D341Med (cell line): ENCODE measurements at places on chromosomes 11 and 22.

DNA sequence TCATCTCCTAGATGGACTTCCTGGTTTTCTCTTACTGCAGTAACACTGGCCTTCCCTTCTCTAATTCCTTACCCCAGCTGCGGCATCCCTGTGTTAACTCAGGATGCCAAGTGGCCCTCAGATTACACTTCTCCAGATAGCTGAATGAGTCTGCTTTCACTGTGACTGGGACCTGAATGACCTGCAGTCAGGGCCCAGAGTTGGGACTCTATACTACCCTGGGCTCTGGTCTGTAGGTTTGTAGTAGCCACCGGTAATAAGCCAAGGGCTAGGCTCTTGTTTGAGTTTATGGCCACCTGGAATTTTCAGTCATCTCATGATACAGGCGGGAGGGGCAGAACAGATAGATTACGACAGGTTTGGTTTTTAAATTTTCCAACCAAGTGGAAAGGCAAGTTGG lies 24.1 kb downstream of the TUB start:
- no peak for DNase-seq

- no peak for DNase-seq
Measured at GRCh38 chr11:109026891-109027489, 362.1 kb downstream of the DDX10 start.

DNA sequence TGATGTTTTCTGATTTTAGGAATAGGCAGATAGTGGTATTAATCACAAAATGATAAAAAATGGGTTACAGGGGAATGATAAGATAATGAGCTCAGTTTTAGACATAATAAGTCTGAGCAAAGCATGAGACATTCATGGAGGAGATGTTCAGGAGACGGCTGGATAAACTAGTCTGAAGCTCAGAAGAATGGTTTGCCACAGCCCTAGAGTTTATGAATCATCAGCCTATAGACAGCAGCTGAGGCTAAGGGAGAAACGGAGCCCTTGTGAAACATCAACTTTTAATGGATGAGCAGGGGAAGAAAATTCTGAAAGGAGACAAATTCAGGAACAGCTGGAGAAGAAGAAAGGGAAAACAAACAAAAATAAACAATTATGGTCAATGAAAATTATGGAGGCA lies 87.2 kb downstream of the RELT start:
- no peak for DNase-seq

DNA sequence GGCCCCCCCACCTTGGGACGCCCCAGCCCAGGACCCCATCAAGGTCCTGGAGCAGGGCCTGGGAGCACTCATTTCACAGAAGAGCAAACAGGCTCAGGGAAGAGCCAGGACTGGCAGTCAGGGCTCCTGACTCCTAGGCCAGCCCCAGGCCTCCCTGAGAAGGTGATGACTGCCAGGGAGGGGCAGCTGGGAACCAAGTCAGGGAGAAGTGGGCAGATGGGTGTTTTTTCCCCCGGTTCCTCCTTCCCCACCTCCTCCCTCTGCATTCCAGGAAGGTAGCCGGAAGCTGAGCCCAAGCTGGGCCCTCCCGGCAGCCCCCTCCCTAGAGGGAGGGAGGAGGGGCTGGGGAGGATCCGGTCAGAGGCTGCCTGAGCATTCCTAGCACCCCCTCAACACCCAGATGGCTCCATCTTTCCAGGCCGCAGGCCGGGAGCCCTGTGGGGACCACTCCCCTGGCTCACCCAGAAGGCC lies 19.6 kb downstream of the MYRF start:
- DNase-seq: no peak

GRCh38 chr22:16957781-16958180 lies 50.2 kb downstream of the GAB4 start:
- DNase-seq: no peak

- DNase-seq: no peak
Measured at GRCh38 chr22:37218771-37219411, 6.6 kb upstream of the SSTR3 start.

DNA sequence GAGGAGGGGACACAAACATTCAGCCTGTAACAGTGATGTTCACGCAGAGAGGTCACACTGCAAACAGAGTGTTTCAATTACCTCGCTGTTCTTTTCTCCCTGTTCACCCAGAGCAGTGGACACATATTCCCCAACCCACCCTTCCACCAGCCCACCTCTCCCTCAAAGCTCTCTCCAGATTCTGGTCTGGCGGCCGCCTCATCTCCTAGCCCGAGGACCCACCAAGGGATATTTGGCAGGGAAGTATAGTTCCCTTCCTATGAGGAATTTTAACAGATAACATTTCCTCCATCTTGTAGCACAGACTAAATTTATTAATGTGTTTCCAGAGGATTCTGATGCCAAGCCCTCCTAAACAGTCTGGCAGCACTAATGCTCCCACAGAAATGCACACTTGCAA lies 111.0 kb upstream of the LMO1 start:
- no peak for DNase-seq

DNA sequence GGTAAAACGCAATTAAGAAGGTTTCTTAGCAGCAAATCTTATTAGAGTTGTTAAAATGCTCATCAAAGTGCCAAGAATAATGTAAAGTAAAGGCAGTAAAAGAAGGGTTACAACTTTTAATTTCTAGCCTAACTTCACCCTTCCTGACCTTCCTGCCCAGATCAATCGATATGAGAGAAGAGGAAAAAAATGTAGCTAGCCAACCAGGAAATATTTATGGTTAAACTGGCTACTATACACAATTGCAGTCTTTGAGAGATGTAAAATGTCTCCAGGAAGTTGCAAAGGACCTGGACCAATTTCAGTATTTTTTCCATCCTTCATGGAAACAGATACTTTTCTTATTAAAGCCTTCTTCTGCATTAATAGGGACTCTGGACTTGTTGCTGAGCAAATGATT lies 141.8 kb upstream of the CCDC90B start:
- DNase-seq: no peak

DNA sequence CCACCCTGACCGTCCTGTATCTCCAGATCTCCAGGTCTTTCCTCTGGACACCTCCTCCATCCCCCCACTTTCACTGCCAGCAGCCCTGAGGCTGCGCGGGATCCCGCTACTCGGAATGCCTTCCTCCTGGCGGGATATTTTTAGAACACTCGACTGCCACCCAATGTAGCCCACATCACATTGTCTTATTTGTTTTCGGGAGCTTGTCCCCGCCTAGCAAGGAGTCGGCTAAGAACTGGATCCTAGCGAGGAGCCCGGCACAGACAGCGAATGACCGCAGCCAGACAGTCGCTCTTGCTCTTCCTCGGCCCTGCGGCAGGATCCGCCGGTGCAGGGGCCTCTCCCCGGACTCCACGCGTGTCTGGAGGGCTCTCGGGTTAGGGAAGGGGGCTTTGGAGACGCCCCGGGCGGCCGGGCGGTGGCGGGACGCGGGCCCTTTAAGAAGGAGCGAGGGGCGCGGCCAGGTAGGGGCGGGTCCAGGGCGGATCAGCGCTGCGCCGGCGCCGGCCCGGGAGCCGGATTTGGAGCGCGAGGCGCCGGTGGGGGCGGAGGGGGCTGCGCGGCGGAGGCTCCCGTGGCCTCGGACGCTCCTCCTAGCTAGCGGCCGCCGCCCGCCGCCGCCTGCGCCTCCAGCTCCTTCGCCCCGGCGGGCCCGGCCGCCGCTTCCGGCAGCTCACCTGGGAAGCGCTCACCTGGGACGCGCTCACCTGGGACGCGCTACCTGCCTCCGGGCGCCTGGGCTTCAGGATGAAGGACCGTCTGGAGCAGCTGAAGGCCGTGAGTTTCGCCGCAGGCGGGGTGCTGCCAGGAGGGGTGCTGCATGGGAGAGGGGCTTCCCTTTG lies at the start of gene STX3:
Gene STX3, plus strand, starts transcription at position 518 of the 842 bp plus-strand sequence. Its CDS starts 230 bp downstream, at position 748.
- peak; percentile 93 for DNase-seq
